ENCODE measurements at places on chromosomes 5 and 9.

DNA sequence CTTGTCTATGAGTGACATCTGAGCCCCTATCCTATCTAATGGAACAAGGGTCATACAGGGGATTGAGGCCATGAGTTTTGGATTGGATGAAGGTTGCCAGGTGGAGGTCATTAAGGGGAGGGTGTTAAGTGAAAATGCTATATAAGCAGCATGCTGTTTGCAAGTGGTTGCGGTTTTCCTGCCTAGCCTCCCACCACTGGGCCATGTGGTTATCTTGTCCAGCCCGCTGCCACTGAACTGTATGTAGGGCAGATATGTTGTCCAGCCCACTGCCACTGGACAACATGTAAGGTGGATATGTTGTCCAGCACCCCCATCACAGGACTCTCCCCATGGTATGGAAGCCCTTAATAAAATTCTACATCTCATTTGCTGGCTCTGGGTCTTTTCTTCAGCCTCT lies 200.0 kb downstream of the FGF10 start:
- DNase-seq = no peak

DNA sequence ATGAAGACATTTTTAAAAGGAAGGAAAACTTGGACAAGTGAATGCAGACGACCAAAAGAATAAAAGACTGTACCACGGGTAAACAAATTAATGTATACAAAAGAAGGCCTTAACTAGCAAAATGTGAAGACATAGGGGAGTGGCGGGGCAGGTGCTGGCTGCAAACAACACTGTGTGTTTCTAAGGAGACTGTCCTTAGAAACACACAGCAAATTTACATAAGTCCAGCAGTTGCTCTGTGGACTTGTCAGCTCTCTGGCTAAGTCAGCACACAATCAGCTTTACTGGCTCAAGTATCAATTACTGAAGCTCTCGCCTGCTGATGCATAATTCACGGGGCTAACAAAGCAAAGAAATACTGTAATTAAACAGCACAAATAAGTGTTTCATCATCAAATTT lies 24.8 kb downstream of the PTBP3 start:
- no peak for DNase-seq

DNA sequence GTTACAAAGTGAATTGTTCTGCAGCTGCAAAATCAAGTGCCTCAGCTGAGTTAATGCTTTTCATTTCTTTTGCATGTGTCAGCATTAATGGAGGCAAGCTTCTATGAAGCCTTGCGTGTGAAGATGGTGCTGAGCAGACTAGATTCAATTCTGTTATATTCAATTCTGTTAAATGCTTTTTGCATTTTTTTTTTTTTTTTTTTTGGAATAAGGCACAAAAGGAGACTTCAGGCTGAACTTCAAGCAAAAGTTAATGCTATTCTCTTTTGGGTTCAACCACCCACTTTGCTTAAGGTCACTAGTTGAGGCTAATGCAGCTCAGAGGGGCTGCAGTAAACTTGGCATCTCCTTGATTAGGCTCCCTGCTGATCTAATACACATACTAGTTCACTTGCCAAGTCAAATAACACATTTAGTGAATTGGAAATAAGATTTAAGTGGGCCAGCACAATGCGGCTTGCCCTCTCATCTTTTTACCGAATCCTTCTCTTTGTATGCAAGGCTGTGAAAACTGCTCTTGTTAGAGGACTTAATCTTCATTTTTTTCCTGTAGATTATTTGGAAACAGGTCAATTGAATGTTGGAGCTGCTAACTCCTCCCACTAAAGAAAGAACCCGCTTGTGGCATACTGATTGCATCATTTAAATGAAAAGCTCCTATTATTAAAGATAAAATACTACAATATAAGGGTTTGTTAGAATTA lies 1020.2 kb downstream of the NR2F1-AS1 start:
- DNase-seq = peak; percentile 64

DNA sequence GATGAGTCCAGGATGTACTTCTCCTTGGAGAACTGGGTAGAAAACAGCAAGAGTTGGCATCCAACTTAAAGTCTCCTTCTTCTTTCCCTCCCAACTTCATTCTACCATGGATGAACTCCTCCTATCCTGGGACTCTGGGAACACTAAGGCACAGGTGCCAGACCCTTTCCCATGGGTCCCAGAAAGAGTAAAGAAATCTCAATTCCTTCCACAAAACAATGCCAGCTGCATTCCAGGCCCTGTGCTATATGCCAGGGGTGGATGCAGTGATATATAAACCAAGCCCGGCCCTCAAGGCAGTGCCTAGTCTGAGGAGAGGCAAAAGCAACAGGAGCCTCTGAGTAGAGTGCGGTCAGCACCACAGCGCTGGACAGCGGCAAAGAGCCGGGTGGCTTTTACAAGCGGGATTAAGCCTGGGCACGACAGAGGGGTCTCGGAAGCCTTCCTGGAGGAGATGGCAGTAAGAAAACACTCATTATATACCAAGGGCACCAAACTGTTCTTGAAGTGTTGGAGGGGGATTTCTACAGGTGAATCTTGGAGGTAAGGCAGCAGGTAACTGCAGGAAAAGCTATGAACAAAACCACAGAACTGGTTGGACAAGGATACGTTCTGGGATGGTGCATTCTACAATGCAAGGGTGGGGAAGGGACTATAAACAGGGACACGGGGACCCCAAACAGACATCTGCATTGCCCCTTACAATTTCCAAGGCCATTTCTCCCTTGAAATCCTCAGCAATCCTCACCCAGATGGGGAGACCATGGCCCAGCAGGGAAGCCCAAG lies 16.4 kb upstream of the TOR2A start:
- no peak for DNase-seq

DNA sequence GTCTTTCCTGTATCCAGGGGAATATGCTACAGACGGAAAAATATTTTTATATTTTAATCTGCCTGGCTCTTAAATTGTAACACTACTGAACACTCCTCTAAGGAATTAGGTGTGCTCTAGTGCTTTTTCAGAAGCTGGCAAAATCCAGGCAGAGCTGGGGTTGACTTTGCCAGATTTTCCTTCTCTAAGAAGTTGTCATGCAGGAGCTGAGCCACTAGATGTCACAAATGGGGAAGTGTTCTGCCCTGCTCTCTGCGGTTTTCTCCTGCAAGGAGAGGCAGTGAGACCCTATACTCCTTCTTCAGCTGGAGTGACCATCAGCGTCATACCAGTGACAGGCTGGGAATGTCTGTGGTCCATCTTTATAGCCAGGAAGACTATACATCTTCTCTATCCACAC lies 112.5 kb downstream of the HAPLN1 start:
- DNase-seq = peak; percentile 27

GRCh38 chr5:141567513-141568117 lies 51.2 kb downstream of the DIAPH1 start:
- DNase-seq = peak; percentile 42

DNA sequence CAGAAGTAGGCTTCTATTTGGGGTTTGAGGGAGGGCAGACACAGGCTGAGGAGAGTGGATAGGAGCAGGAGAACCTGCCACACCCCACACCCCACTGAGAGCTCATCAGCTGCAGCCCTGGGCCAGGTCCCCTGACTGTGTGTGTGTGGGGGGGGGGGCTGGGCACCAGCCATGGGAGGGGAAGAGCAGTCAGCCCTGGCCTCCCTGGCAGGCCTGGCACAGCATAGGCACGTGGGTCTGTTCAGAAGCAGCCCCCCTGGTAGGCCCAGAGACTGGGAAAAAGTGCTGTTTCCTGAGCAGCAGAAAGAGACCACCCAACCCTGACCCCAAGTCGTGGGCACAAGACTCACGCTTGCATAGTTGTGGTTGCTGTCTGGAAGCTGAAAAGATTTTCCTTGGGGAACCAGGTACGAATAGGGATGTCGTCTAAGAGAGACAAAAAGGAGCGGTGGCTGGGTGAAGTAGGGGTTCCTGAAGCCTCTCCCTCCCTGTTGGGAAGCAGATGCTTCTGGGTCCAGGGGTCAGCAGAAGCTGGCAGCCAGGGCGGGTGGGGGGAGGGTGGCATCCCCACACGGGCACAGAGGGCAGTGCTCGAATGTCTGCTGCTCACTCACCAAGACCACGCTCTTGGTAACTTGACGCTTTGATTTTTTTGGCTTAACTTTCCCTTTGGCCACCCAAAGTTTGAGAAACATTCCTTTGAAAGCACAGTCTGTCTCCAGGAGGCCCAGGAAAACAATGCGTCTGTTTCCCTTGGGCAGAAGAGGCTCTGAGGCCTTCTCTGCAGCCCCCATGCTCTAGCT lies 2.9 kb downstream of the NSMF start:
- DNase-seq = no peak

DNA sequence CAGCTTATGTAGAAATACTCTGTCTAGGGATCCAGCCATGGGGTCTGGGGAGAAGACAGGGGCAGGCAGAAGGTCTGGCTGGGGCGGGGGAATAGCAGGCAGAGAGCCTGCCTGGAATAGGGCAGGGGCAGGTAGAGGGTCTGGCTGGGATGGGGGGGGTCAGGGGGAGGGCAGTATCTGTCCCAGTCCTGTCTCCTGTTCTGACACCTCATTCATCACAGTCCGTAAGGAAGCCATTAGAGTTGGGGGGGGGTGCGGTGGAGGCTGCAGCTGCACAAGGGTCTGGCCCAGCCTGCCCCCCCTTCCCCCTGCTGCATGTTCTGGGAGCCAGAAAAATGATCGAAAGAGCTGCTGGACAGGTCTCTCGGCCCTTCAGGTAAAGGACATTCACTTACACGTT lies 32.6 kb downstream of the CNTFR start:
- DNase-seq = no peak

GRCh38 chr5:153617190-153617589 lies 126.7 kb downstream of the GRIA1 start:
- peak; percentile 49 for DNase-seq

DNA sequence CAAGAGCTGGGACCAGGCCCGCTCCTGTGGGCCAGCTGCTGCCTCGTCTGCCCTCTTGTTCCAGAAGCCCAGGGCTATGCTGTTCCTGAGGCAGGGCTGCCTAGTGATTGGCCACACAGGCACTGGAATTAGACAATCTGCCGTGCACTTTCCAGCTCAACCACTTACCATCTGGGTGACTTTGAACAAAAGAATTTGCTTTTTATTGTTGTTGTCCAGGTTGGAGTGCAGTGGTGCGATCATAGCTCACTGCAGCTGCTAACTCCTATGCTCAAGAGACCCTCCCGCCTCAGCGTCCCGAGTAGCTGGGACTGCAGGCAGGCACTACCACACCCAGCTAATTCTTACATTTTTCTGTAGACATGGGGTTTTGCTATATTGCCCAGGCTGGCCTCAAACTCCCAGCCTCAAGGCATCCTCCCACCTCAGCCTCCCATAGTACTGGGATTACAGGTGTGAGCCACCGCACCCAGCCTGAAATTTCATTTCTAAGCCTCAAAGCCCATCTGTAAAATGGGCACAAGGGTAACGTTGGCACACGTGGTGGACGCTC lies 1.2 kb upstream of the NEK6 start:
- peak; percentile 88 for DNase-seq

GRCh38 chr5:82537687-82538306 lies 259.6 kb upstream of the RPS23 start:
- DNase-seq = no peak

- no peak for DNase-seq
Measured at GRCh38 chr5:61120534-61120933, 41.7 kb downstream of the SMIM15 start.

DNA sequence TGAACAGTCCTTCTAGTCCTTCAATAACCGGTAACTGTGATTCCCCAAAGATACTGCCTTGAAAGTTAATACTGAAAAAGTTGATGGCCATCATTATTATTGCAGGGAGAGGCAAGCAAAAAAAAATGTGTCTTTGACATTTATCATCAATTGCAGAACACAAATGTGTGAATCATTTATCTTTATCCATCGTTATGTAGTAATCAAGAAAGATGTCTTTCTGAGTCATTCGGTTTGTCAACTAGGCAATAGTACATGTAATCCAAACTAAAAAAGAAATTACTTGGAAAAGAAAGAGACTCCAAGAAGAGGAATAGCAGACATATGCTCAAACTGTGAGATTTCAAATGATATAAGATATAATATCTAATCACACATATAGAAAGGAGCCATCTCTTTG lies 473.0 kb downstream of the CETN3 start:
- DNase-seq = no peak

DNA sequence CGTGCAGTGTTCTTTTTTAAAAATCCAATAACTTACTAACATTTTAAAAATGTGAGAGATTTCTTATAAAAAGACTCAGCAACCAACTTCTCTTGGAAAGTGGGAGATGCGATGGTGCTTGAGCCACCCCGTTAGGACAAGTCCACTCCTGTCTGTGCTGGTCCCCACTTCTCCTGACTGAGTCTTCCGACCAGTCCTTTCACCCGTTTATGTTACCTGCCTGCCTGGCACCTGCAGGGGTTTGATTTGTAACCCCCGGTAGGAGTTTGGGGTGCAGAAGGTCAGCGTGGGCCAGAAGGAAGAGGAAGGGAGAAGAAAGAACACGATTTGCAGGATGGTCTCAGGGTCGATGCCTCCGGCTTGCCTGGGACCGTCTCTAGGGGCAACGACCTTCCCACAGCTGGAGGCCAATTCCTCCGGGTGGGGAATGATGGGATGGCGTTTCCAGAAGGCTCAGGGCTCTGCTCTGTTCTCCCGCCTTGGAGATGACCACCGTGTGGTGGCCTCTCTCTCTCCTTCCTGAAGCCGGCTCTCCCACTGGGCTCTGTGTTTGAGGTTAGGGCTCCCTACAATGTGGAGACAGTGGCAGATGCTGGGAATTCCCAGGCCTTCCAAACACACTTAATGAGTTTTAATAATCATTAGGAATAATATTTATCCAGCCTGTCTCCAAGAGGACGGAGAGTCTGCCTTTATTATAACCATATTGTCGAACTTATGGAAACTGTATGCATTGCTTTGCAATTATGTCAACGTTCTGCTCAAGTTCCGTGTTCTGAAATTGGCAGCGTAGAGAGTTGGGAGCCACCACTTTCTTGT lies 14.8 kb downstream of the COL27A1 start:
- DNase-seq = no peak

DNA sequence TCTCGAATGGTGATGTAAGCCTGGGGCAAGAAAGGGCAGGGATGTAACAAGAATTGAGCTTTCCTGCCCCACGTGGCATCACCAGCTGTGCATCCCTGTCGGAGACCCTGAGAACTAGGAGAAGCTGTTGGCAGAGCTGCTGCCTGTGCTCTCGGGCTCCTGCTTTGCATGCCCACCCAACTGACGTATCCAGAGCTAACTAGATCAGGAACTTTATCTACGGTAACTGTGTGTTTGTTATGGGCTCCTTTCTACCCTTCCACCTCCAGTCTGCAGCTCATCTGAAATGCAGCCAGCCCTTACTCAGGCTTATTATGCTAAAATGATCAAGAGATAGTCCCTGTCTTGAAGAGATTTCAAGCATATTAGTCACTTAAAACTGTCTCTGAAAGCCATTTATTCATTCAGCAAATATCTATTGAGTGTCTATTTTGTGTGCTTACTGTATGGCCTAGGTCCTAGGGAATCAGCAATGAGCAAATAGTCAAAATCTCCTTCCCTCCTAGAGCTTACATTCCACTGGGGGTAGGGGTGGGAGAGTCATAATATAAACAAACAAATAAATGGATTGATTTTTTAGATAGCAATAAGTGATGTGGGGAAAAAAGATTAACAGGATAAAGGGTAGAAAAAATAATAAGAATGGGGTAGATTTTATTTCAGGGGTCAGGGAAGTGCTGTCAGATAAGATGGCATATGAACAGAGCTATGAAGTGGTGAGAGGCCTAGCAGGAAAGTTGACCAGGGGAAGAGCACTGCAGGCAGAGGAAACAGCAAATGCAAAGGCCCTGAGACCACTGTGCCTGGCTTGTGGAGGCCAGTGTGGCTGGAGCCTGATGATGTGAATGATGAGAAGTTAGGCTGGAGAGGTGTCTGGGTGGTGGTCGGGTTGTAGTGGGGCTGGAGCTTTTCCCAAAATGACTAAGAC lies 118.2 kb downstream of the GALNT10 start:
- DNase-seq = peak; percentile 52

- no peak for DNase-seq
Measured at GRCh38 chr5:136891175-136891972, 526.0 kb upstream of the TRPC7 start.

GRCh38 chr9:37471942-37472684 lies 6.9 kb upstream of the ZBTB5 start:
- peak; percentile 63 for DNase-seq
